Spinal cord (tissue), 10 donors: ENCODE measurements at places on chromosomes 5 and 9. TPM values are rescaled to one million over a fixed set of nuclear protein-coding genes. Genes with fewer than 3 reads are reported as not detected.

CDH9 gene
- 3.2 TPM for total RNA-seq

PAEP gene
- total RNA-seq, result 0.55 TPM

CCDC192 gene
- 0.99 TPM for total RNA-seq

GNPDA1 gene
- total RNA-seq, result 45.0 TPM

COL23A1 gene
- 2.8 TPM for total RNA-seq
